ENCODE measurements at places on chromosomes 12 and 14.

DNA sequence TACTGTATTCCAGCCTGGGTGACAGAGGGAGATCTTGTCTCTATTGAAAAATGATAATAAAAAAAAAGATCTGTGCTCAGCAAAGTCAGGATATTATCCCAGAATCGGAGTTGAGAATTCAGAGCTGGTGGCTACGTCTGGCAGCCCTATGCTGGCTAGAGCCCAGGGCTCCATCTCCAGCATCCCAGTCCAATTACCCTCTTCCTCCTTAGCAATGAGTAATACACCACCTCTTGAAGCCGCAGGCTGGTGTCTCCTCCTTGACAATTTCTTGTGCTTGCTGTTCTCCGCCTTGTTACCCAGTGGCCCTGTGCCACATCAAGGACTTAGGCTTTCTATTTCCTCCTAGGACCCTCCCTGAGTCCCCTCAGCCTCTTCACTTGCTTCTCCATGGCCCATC, 38.4 kb upstream of the DDX11 start:
- no peak for DNase-seq

- DNase-seq = no peak
These were observed 9.8 kb downstream of the ISCA2 start for GRCh38 chr14:74503291-74503937.

- no peak for DNase-seq
These were observed 101.5 kb upstream of the CCDC91 start for GRCh38 chr12:28088566-28089272.

GRCh38 chr14:60618241-60618640, 31.0 kb downstream of the SIX1 start:
- DNase-seq = no peak

Data from colonic mucosa (tissue), 4 donors.